Activated CD4-positive, alpha-beta T cell treated with anti-CD3 and anti-CD28 coated beads for 1 hour (primary cell): ENCODE measurements at places on chromosomes 6 and 20.

- no peak for DNase-seq
Observed at GRCh38 chr6:25132934-25133333, 146.2 kb upstream of the CARMIL1 start.

DNA sequence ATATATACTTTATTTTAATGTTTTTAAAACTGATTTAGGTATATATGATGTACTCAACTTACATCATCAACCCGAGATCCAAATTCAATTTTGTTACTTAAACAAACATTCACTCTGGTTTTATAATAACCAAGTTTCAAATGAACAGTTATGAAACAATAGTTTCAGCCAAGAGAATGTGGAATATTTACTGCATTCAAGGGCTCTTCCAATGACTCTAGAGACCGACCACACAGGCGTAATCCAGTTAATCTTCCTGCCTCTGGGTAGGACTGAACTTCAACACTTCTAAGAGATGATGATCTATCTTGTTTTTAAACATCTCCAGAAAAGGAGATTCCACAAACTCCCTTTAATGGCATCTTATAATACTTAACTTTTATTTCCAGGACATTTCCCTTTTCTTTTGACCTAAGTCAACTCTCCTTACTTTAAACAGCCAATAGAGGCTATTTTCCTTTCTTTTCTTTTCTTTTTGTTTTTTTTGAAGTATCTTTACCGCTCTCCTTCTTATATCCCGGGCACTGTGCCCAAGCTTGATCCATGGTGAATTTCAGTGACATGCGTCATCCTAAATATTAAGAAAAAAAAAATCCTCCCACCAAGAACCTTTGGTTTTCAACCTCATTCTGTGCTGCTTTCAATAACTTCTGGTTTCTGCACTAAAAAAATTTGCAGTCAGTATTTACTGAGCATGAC lies 110.1 kb downstream of the KIF13A start:
- DNase-seq = no peak

- peak; percentile 89 for DNase-seq
Observed at GRCh38 chr6:159106627-159107241, 61.9 kb upstream of the TAGAP start.

GRCh38 chr6:141688916-141689315 lies 443.8 kb upstream of the GJE1 start:
- DNase-seq = no peak

DNA sequence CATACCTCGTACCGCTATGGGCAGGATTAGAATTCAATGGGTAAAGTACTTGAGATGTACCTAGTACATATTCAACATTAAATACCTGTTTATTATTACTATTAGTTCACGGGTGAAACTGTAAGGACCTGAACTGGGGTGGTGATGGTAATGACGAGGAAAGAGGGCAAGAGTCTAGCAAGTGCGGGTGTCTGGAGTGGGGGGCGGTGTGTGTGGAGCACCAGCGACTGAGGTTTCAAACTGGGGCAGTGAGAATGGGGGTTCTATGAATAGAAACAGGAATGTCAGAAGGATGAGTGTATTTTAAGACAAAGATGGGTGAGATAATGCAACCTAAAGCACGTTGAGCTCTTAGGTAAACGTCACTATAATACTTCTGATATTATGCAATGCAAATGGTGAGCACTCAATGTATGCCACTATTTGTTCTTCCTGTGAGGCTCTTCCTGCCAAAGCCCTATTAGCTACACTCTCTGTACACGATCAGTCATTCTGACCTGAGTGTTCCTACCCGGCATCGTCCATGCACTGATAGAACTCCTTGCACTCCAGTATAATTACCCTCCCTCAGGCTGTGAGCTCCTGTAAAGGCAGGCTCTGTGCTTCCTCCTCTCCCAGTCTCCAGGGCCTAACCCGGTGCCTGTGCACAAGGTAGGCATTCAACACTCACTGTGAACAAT lies 55.0 kb downstream of the ALDH5A1 start:
- no peak for DNase-seq

GRCh38 chr6:166772518-166772917 lies 145.5 kb upstream of the RPS6KA2 start:
- no peak for DNase-seq

DNA sequence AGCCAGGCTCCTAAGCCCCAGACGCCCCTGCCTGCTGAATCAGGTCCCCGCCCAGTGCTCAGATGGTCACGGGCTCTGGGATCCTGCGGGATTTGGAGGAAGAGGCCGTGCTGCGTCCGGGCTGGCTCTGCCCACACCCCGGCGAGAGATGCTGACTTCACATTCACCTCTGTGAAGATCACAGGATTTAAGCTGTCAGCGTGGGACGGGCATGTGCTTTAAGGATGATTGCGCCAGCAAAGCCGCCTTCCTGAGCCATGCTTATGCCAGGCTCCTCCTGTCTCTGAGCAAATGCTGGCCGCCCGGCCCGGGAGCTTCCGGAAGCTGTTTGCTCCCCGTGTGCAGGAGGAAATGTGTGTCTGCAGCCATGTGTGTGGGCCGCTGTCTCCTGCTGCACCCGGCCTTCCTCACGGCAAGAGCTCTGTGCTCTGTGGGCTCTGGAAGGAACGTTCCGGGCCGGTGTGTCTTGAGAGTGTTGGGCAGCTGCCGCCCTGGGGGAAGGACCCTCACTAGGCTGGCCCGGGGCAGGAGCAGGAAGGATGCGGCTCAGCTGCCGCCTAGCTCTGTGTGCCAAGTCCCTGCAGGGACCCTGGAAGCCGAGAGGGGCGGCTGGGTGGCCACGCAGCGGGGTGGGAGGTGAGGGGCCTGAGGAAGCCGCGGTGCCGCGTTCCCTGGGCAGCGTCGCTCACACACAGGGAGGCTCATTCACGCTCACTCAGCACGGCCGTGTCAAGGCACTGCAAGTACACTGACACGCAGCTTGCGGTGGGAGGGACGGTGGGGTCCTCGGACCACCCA lies 19.0 kb upstream of the BHLHE23 start:
- DNase-seq = no peak

DNA sequence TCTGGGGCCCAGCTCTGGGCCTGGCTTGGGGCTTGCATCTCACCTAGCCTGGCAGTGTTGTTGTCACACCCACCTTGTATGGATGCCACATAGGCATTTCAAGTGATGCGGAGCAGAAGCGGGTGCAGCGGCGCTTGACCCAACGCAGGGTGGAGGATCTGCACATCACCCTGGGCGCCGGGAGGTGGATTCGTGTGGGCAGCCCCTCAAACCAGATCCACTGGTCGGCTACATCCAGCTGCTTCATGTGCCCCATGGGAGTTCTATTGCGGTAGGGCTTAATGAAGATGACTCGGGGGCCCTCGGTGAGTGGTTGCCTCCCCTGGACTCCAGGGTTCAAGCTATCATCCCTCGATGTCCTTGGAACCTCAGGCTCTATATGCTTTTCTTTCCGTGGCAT lies 3.2 kb downstream of the TP53TG5 start:
- no peak for DNase-seq

DNA sequence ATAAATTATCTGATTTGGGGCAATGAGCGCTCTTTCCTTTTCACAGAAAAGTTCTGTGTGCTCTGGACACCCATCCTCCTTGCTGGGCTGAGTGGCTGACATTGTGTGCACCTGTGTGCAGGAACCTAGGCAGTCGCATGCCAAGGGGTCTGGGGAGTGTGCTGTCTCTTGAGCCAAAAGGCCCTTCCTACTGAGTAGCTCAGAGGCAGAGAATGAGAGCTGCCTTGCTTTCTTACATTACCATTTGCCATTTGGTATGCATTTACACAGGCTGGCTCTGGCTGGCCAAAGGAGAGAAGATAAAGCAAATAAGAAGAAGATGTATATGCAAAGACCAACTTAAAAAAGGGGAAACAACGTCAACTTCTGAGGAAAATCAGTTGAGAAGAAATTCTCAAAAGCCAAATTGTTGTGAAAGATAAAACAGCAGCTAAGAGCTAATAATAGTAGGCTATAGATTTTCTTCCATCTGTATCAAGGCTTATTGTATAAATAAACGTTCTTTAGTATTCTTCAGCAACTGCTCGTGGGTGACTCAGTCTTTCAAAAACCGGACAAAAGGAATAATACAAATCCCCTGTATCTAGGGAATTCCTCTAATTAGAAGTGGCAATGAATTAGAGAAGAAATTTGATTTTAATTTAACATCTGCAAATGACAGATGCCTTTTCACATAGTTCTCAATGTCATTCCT lies 121.9 kb downstream of the INSM1 start:
- no peak for DNase-seq

DNA sequence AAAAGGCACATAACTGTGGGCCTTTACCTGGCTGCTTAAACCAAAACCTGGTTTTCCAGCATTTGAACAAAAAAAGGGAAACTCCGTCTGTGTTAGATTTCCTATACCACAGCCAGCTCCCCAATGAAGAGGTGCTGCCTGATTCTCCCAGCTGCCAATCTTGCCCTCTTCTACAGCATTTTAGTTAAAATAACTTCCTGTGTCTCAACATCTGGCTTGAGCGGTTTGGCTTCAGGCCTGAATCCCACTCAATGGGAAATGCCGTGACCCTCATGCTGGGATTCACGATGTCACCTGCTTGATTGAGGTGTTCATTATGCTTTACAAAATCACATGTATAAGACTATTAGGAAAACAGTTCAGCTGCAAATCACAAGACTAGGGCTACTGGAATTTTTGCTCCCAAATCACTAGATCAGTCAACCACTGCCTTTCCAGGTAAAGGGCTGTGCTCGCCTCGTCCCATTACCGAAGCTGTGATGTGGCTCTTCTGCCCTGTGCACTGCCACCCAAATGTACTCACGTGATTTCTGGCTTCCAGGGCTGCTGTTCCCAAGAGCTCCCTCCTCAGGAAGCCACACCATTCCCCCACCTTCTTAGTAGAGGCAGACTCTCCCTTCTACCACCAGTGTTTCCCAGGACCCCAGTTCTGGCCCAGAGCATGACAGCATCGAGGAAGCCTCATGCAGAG lies 94.6 kb downstream of the PSMG4 start:
- DNase-seq = no peak
